ENCODE measurements at places on chromosomes 2 and 18.

- no peak for DNase-seq
These were observed 350.5 kb downstream of the KIAA1328 start for GRCh38 chr18:37179384-37179783.

DNA sequence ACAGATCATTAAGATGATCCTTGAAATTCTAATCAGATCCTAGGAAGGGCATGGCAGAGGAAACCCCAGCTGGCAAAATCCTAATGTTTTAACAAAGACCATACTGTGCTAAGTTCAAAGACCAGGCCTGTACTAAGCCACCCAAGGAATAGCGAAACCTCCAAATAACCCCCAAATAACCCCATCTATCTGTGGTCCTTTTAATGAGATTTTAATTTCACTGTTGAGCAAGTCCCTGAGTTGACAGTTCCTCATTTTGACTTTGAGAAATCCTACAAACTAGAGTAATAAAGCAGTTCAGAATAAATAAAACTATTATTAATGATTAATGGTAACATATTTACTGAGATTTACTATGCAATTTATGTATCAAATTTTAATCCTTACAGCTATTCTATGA lies 259.8 kb downstream of the STK39 start:
- no peak for DNase-seq

- DNase-seq = no peak
These were observed 73.9 kb downstream of the ARL4C start for GRCh38 chr2:234422981-234423431.

GRCh38 chr2:182245963-182246362 lies 180.9 kb downstream of the PDE1A start:
- DNase-seq = no peak

GRCh38 chr2:99477054-99477453 lies 12.8 kb downstream of the REV1 start:
- no peak for DNase-seq

DNA sequence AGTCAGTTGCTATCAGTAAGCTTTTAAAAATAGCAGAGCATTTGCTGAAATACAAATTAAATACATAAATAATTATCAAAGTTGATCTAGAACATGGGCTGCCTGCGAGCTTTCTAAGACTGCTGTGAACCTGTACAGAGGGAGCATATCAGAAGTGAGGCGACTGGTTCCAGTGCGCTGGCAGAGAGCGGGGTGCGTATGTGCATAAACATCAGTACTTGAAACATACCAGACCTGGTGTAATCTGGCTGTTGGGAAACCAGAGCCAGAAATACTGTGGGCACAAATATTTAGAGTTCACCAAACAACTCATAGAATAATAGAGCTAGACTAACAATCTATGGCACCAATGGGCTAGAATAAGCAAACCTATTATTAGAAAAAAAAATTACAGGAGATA lies 27.3 kb downstream of the PDIA6 start:
- DNase-seq = no peak

GRCh38 chr2:228987441-228988155 lies 283.5 kb downstream of the PID1 start:
- DNase-seq = no peak

GRCh38 chr2:56576001-56576400 lies 392.2 kb downstream of the CCDC85A start:
- DNase-seq = no peak

GRCh38 chr2:73176205-73176880 lies 26.0 kb upstream of the NOTO start:
- DNase-seq = no peak

DNA sequence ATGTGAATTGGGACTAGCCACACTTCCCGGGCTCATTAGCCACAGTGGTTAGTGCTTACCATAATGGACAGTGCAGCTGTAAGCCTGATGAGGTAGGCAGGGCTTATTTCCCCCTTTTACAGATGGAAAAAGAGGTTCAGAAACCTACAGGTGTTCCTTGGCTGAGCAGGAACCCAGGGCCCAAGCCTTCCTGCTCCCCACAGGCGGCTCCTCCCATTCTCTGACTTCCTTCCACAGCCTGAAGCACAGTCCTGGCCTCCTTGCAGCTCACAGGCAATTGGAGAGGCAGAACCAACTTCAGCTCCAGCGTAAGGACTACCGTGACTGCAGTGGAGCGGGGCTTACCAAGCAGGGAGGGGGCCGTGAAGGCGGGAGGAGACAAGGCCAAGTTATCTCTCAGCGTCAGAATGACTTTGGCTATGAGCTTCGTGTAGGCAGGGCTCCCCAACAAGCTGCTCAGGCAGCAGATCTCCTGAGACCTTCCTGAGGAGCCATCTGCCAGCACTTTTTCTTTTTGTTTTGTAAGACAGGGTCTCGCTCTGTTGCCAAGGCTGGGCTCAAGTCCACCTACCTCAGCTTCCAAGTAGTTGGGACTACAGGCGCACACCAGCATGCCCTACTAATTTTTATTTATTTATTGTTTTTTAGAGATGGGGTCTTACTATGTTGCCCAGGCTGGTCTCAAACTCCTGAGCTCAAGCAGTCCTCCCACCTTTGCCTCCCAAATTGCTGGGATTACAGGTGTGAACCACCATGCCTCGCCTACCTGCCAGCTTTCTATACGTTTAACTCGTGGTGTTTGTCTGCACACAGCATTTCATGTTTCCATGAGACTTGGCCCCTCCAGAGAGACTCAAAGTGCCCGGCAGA lies 34.2 kb upstream of the NT5DC4 start:
- DNase-seq = no peak

- no peak for DNase-seq
These were observed 427.9 kb downstream of the PLCL1 start for GRCh38 chr2:198232281-198232680.

DNA sequence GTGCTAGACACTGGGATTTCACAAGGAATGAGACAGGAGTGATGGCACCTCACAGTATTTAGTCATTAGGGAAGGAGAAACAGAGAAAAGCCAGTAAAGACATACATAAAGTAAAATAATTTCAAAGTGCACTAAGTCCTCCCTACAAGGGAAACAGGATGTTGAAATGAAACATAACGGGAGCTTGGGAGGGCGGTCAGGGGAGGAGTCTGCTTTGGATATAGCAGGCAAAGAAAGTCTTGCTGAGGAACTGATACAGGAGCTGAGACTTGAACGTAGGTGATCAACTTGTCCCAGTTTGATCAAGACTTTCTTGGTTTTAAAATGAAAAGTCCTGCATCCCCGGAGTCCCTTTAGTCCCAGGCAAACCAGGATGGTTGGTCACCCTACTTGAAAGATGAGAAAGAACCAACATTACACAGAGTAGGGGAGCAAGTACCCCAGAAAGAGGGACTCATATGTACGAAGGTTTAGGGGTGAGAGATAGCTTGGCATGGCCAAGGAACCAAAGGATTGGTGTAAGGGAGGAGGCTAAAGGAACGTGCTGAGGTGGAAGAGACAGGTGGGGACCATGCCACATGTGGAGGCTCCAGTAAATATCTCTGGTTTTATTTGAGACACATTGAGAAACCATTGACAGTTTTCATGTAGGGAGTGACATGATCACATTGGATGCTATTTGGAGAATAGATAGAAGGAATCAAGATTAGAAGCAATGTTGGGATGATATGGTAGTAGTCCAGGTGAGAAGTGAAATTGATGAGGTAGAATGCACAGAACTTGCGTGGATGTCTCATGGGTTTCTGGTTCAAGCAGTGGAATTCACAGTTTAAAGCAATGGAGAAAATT lies 28.4 kb downstream of the FBXO48 start:
- no peak for DNase-seq

- DNase-seq = peak; percentile 4
These were observed 185.3 kb upstream of the ATP5MC3 start for GRCh38 chr2:175366815-175367214.

DNA sequence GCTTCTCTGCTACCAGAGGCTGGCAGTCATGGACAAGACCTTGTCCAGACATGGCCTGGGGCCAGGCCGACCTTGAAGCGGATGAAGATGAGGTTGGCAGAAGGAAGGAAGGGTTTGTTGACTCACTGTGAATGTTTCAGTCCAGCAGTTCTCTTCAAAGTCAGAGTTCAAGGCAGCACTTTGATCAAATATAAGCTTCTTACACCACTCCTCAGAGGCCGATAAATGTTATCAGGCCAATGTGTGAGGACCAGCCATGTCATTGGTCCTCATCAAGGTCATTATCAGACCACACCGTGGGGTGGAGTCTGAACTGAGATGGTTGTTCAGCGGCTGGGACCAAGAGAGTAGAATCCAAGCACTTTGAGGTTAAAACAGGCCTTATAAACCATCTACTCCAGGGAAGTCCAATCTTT lies 35.5 kb downstream of the QPCT start:
- no peak for DNase-seq

DNA sequence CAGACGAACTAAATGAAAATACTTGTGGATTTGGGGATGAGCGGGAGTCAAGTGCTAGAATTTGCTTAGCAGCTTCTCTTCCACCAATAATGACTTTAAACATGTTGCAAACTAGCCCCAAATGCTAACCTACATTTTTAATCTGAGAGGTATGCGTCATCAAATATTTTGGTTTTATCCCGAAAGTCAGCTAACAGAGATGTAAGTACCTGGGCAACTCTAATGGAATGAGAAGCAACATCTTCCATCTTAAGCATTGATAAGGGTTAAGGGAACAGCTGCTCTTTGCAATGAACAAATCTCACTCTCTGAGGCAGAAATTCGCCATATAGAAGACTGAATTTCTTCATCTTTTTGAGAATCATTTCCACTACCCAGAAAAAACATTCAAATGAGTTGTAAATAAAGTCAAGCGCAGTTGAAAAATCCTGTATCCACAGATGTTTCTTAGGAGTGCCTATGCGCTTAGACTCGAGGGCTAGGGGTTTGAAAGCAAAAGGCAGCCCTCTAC lies 926 bp upstream of the YPEL5 start:
- no peak for DNase-seq

DNA sequence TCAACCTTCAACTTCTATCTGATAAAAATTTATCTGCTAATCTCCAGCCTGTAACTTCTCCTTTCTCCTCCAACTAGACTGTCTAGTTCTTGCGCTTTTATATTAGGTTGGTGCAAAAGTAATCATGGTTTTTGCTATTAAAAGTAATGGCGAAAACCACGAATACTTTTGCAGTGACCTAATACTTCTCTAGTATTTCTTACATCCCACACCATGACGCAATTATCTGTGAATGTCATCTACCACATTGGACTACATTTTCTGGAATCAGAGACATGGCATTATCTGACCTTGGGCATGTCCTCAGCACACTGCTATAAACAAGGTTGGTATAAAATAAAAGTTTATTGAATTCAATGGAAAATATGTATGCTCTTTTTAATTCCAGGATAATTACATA lies 370.2 kb upstream of the LYPD1 start:
- DNase-seq = no peak

GRCh38 chr2:210792000-210792399 lies 235.6 kb downstream of the CPS1 start:
- DNase-seq = no peak

DNA sequence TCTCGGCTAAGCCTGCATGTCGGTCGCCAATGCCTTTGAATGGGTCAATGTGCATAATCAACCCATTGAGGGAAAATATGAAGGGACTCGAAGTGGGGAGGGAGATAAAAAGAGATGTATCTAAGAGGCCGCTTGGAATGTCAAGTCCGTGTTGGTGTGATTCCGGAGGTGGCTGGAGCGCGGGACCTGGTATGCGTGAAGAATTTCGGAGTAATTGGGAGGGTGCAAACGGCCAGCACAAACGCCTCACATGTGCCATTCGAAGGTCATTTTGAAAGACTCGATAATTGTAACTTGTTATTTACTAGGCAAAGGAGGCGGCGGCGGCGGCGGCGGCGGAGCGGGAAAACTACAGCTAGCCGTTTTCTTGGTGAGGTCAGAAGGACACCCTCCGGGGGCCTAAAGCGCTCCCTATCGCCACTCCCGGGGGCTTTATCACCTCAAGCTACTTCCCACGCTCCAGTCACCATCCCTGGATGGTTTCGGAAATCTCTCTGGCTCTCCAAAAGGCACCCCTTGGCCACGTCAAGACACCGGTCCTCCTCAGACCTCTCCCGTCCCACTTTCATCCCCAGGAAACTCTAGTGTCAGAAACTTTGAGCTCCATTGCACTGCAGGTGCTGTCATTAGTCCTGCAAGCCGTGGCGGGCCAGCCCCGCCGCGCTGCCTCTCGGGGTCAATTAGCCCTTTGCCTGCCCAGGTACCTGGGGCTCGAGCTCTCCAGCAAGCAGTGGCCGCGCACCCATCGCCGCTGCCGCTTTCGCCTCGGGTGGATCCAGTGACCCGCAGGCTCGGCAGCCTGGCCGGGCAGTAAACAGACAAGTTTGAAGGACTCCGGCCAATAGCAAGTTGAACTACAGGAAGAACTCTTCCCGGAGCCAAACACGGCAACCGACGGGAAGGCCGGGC lies 1.5 kb downstream of the ERBB4 start:
- DNase-seq = no peak

DNA sequence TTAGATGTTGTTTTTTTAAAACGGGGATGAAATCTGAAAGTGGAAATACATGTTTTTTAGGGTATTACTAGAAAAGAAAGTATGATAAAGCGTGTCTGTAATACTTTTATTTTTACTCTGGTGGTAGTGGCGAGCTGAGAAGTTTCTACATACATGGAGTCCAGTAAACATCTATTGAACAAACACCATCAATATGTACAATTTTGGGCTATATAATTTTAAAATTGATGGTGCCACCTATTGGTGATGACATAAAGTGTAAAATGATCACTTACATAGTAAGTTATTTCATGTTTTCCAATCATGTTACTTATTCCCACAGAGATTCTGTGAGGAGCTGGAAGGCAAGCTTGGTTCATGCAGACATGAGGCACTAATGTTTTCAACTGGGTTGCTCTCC lies 31.5 kb upstream of the NFE2L2 start:
- no peak for DNase-seq

DNA sequence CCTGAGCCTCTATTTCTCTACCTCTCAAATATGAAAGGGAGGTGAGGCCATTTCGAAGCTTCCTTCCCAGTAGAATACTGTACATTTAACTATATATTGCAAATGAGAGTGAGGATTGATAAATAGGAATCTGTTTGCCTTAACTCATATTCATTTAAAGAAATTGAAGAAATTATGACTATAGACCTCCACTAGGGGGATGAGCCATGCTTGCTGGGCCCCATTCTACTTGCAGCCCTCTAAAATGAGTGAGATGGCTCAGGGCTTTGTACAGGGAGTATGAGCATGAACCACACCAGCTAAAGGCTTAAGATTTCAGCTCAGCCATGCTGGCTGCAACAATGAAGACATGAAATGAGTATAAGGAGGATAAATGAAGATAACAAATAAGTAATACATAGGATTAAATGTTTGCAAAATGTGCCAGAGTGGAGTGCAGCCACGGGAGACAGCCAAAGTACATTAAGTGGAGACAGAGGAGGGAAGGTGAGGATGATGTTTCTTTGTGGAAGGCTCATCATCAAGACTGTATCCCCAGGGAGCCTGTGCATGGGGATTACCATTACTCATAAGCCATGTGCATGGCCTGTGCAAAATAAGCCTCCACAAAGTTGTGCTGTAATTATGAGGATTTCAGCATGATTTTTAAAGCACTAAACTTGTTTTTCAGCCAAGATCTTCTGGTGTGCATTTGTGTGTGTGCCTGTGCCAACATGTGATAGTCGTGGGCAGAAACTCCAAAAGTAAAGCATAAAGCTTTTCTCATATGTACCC lies 300.8 kb downstream of the CNTNAP5 start:
- peak; percentile 32 for DNase-seq

Data from skeletal muscle cell (primary cell).